ENCODE measurements at places on chromosomes 7 and 10.
A peak's percentile ranks its signal among the peaks of the same experiment; 100 is the strongest.

DNA sequence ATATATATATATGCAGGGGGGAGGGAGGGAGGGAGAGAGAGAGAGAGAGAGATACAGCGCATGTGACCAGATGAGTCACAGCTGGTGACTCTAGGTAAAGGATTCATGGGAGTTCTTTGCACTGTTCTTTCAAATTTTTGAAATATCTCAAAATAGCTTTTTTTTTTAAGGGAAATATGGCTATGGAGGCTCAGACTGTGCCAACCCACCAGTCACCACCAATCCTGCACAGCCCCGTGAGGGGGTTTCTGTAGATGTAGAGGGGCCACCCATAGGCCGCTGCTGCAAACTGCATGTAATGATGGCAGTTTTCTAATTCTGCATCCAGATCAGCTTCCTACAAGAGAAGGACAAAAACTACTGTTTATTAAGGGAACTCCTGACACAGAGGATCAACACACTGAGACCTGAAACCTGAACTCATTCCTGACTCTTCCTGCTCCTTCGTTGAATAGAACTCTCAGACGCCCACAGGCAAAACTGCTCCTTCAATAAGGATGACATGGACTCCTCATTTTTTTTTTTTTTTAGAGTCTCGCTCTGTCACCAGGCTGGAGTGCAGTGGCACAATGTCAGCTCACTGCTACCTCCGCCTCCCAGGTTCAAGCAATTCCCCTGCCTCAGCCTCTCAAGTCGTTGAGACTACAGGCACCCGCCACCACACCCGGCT lies 17.3 kb downstream of the DAGLB start:
- peak; percentile 68 for DNase-seq

GRCh38 chr7:151424799-151425198 lies 15.0 kb upstream of the WDR86 start:
- no peak for DNase-seq

DNA sequence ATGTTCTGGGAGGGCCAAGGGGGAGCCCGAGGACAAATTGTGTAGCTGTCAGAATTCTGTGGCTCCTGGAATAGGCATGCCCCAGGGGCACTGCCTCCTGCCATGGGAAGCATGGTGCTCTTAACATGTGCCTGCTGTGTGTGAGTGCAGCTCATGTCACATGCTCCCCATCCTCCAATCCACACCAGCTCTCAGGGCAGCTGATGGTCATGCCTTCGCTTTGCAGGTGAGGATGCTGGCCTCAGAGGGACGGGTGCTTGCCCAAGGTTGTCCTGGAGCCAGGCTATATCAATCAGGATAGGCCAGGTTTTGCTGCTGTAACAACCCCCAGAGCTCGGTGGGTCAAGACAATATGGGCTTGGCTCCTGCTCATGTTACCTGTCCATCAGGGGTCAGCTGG lies 303.4 kb downstream of the RPS24 start:
- DNase-seq: no peak

DNA sequence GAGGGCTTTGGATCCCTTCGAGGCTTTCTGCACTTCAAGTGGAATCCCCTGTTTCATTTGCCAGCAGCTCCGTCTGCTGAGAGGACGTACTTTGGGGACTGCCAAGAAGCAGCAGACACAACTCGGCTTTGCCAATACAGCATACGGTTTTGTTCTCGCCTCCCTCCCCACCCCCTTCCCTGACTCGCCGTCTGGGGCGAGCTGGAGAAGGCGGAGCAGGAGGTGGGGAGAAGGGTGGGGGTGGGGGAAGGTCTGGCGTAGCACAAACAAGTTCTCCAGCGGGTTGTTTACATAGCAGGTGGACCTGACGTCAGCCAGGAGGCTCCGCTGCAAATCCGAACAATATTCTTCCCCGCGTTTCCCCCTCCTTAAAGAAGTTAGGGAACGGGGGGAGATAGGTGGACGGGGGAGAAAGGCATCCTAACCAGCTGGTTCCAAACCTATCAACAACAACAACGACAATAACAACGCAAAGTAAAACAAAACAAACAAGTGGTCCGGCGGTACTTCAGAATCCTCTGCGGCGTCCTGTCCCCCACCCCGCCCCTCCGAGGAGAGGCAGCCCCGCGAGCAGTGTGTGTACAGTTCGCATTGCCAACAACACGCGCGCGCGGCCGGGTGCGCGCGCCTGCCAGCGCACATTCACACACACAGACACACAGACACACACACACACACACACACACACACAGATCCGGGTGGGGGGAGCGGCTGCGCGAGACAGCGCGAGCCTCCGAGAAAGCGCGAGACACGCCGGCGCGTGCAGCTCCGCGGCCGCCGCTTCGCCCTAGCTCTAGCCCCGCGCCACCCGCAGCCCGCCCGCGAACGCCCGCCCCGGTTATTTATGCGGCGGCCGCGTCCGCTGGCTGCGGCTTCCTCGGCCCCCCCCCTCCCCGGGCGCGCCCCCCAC lies 167.0 kb upstream of the PPP1R3A start:
- peak; percentile 25 for DNase-seq

GRCh38 chr7:82633592-82633991 lies 190.0 kb upstream of the CACNA2D1 start:
- DNase-seq: no peak

DNA sequence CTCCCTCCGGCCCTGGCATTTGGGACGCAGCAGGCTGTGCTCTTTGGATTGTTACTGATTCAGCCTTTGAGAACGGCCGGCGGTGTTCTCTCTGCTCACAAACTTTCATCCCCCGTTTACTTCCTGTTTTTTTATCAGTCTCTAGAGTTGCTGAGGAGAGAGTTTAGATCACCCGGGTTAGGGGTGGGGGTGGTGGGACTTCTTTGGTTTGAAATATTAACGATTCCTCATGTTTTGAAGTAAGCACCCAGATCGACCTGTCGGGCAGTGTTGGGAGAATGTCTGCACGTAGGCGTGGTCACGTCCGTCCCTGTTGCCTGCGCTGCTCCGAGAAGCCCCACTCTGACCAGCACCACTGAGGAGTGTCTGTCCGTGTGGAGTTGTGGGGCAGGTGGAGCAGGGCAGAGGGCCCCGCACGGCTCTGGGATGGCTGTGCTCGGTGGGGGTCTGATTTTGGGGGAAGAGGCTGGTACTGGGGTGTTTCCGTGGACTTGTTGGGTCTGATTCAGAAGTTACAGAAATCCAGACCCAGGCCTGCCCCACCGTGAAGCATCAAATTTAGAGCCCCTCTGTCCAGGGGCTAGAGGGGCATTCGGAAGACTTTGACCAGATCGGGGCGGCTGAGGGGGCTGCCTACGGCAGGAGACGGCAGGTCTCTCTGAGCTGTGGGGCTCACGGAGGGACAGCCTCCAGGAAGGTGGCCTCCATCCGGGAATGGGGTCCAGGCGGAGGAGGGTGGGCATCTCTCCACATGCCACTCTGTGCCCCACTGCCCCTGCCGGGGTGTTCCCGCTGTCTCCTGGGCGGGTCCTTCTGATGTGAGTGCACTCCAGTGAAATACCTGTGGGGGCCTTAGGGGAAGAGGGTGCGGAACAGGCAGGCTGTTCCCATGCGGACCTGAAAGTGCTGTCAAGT lies 7.4 kb downstream of the INPP5A start:
- DNase-seq: peak; percentile 82

DNA sequence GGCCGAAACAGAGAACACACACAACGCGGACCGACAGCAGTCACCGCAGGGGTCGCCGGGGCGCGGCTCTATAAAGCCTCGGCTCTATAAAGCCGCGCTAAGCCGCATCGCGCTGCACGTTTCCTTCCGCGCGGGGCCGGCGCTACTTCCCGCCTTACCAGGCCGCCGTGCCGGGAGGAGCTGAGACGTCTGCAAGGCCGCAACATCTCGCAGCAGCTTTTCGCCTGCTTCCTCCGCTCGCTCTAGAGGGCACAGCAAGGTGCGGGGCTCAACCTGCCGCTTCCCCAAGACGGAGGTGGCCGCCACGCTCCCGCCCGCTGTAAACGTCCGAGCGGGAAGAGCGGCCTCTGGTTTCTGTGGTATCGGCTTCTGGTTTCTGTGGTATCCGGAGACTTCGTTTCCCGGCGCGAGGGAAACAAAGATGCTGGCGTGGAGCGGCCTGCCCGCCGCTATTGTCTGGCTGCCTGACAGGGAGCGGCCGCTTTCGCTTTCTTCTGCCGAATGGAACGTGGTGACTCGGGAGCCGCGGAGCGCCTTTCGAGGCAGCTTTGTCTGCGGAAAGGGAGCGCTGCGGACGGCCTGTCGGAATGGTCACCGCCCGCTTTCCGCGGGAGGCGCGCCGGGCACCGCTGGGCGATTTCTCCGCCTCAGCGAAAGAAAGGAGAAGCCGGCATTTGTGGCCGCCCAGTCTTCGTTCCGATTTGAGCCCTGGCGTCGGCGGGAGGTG lies 91.8 kb downstream of the SPAG6 start:
- peak; percentile 85 for DNase-seq

- no peak for DNase-seq
Observed at GRCh38 chr7:104306793-104307192, 21.6 kb upstream of the LHFPL3 start.

DNA sequence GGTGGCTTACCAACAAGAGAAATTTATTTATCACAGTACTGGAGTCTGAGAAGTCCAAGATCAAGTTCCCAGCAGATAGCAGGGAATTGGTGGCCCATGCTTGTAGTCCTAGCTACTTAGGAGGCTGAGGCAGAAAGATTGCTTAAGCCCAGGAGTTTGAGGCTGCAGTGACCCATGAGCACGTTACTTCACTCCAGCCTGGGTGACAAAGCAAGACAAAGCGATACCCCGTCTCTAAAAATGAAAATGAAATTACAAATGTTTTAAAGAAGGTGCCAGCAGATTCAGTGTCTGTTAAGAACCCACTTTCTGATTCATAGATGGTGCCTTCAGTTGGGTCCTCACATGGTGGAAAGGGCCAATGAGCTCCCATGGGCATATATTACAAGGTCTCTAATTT lies 20.6 kb upstream of the ARHGAP12 start:
- no peak for DNase-seq

GRCh38 chr7:119436882-119437281 lies 836.1 kb upstream of the KCND2 start:
- no peak for DNase-seq

GRCh38 chr7:148238761-148239325 lies 351.7 kb upstream of the C7orf33 start:
- DNase-seq: no peak

DNA sequence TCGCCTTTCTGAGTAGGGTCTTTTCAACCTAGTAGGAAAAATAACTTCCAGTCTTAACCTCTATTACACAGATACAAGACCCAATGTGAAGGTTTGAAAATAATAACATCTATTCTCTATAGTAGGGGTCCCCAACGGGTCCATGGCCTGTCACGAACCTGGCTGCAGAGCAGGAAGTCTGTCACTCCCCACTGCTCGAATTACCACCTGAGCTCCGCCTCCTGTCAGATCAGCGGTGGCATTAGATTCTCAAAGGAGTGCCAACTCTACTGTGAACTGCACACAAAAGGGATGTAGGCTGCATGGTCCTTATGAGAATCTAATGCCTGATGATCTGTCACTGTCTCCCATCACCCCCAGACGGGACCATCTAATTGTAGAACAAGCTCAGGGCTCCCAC lies 7.4 kb downstream of the YWHAG start:
- no peak for DNase-seq

DNA sequence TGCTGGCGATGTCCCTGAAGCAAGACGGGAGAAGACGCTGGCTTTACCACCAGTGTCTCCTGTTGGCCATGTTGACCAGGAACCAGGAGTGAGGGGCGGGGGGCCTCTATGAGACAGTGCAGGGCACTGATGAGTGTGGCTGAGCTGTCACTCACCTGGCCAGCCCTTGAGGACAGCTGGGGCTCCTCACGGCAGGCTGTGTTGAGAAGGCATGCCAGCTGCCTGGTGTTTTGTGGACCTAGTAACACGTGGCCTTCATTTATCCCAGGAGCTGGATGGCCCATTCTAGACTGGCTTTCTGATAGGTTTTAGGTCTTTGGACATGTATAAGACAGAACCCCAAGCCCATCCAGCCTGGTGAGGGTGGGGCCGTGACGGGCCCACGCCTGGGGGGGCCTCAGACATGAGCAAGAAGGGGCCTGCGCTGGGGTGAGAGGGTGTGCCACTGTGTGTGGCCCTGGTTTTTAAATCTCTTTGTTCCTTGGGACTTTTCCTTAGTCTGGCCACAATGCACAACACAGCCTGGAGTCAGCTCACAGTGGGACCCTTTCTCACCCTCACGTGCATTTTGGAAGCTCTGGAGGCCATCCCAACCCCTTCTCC lies 10.5 kb downstream of the RHBDD2 start:
- no peak for DNase-seq

GRCh38 chr7:128271471-128271941 lies 30.4 kb downstream of the LEP start:
- DNase-seq: no peak

GRCh38 chr7:80733333-80733915 lies 95.0 kb downstream of the CD36 start:
- no peak for DNase-seq

GRCh38 chr10:4183761-4184261 lies 398.8 kb upstream of the KLF6 start:
- DNase-seq: no peak

- no peak for DNase-seq
Observed at GRCh38 chr10:86953747-86954680, 3.4 kb downstream of the MMRN2 start.

- DNase-seq: no peak
Observed at GRCh38 chr7:72058579-72058978, 353.6 kb downstream of the CALN1 start.

- no peak for DNase-seq
Observed at GRCh38 chr10:109886781-109887140, 36.5 kb downstream of the XPNPEP1 start.

DNA sequence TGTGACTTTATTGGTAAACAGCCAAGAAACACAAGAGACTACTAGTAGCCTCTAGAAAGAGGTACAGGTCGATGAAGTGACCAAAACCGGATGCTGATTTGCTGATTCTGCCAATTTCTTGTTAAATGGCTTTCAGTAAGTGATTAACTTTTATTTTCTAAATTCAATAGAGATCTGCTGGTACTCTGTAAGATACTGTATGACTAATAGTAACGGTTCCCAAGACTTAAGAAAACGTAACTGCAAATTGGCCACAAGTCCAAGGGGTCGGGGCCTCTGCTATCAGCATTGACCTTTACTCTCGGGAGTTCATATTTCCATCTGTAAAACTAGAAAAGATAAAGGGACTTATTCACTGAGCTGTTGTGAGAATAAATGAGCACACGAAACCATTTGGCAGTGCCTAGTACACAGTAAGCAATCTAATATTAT lies 1.4 kb downstream of the FAM3C start:
- DNase-seq: peak; percentile 15

DNA sequence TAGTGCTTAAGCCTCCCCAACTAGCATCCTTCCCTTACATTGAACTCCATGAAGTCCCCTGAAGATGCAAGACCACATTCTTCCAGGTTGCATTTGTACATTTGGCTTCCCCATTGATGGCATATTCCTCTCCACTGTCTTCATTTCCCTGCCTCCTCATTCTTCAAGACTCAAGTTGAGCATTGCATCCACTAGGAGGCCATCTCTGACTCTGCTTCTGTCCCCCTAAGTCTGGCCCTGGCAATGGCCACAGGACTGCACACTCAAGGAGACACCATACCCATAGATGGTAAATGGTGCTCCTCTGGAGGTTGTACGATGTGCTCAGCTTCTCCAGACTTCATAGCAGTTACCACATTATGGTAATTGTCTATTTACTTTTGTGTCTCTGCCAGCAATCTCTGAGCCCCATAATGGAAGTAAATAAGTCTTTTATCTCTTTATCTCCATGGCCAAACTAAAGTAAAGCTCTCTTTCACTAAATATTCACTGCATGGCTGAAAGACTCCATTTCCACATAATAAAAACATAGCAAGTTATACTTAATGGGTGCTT lies 112.6 kb downstream of the PTPRZ1 start:
- no peak for DNase-seq

Measured in NB4 (cell line).